ENCODE measurements at places on chromosomes 13 and 19.
A peak's percentile ranks its signal among the peaks of the same experiment; 100 is the strongest.

DNA sequence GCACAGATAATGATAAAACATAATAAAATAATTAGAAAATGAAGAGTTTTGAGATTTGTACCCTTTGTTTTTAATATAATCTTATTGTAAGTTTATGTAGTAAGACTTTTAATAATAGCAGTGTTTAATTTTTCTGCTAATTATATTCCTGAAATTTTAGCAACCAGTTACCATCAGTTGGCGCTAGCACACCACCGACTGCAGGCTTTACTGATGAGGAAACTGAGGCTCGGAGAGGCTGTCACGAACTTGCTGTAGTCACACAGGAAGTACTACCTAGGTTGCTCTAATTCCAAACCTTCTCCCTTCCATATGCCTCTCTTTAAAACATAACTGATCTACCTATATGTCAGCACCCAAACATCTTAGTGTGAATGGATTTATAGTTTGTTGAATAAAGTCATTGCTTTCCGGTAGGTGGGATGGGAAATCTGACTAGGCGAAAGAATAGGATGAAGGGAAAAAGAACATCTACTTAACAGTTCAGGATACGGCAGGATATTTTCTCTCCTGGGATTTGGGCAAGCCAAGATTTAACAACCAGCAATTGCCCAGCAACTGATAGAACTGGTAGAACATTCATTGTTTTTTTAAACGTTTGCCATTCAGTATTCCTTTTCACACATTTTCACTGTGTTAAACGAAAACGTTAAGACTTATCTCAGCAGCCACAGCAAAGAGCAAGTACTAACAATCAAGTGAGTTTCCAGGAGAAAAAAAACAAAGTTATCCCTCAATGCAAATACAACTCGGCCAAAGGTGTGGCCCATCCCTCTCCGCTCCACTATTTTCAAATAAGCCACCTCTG lies 822 bp upstream of the RFXAP start:
- DNase-seq: no peak

DNA sequence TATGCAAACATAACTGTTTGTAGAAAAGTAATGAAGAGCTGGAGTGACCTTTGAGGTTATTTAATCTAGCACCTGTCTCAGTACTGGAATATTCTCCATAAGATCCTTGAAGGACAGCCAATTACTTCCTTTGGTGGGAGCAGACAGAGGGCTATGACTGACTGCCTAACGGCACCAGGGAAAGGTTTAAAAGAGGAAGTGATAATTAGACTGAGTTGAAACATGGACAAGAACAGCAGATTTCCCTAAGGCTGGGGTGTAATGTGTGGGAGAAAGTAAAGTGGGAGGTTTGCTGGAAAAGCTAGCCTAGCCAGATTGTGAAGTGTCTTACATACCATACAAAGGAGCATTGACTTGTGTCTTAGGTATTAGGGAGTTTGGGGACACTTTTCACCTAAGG lies 191.3 kb upstream of the PCDH9 start:
- no peak for DNase-seq

- DNase-seq: no peak
Observed at GRCh38 chr19:55538132-55538531, 1.2 kb upstream of the SBK2 start.

- no peak for DNase-seq
Observed at GRCh38 chr13:76853481-76853880, 32.7 kb downstream of the KCTD12 start.

- peak; percentile 79 for DNase-seq
Observed at GRCh38 chr13:27446986-27447583, 3.3 kb downstream of the MTIF3 start.

DNA sequence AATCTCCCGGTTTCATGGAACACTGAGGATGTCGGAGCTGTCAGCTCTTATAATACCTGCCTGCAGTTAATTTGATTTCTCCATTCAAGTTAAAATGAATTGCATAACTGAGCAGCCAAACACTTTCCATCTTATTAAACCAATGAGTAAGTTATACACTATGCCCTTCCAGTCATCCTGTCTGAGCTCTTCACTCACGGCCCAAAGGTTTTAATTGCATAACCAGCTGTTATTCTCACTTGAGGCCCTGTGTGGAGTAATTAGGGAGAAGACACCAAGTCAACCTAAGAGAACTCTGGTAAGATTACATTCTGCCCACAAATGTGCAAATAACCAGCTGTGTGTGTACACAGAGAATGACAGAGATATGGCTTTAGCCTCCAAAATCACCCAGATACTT lies 303.5 kb downstream of the TBC1D4 start:
- no peak for DNase-seq

Measured in activated CD4-positive, alpha-beta T cell treated with anti-CD3 and anti-CD28 coated beads, Interleukin-2, amount 10 ng/mL, durations not matched to agents 24 days and 14 days (primary cell).